Urinary bladder (tissue), 4 donors: ENCODE measurements at places on chromosomes 5 and 9. TPM values are rescaled to one million over a fixed set of nuclear protein-coding genes. Genes with fewer than 3 reads are reported as not detected.

- no peak for DNase-seq
These were observed 1011.5 kb upstream of the ACO1 start for GRCh38 chr9:31372799-31373587.

- peak; percentile 8 for DNase-seq
These were observed 15.7 kb downstream of the IL4 start for GRCh38 chr5:132689513-132689912.

DNA sequence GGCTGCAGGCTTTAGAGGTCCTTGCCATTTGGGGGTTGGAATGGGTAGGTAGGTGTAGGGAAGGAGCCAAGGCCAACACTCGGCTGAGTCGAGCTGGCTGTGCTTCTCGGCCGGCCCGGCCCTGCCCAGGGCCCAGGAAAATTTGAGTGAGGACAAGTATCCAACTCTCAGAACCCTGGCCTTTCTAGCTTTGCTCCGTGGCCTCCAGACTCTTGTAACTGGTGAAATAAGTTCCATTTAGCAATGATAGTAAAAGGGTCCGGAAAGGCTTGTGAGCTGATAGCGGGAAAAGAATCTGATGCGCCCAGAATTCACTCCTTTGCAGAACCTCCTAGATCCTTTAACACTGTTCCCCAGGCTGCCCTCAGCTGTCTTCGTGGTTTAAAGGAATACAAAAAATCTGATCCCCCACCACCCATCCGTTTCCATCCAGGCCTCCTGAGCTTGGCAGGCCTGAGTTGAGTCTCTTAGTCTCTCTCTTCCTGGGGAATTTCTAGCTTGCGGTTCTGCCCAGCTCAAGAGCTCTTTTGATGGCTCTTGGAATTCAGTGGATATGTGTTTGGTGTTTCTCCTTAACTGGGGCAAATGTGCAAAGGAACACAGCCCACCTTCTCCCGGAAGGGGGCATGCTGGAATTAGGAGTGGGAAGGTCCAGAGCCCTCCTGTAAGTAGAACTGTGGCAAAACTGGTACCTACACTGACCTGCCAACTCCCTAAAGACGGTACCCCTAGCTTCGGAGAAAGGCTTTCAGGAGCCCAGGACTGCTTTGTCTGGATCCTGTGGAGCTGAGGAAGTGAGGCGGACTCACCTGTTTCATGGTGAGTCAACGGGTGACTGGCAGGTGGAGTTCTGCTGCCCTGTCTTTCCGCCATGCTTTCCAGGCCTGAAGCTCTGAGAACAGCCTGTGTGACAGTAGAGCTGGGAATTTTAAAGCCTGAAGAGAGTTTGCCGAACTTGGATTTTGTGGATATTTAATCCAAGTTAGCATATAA, 1.7 kb downstream of the DMRT3 start:
- DNase-seq = no peak

GRCh38 chr9:135512241-135512603, 9.0 kb upstream of the LCN1 start:
- no peak for DNase-seq

DNA sequence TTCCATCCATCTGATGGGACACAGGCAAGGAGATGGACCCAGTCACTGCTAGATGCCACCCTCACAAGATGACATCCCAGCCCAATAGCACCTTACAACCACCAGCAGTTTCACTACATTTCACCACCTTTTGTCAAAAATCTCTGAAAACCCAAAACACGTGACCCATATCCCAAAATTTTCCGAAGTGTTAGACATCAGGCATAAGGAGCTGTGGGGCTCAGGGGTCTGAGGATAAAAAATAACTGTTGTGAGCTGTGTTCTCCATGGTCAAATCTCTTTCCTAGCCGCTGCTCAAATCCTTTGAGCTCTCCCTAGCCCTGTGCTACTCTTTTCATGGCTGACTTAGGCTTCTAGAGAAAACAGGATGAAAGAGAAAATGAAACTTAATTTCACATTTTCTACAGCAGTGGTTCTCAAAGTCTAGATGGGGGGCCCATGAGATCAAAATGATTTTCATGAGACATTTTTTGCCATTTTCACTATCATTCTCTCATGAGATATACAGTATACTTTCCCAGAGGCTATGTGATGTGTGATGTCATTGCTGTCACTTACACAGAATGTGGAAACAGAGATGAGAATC, 40.7 kb downstream of the TIMD4 start:
- DNase-seq = no peak

DNA sequence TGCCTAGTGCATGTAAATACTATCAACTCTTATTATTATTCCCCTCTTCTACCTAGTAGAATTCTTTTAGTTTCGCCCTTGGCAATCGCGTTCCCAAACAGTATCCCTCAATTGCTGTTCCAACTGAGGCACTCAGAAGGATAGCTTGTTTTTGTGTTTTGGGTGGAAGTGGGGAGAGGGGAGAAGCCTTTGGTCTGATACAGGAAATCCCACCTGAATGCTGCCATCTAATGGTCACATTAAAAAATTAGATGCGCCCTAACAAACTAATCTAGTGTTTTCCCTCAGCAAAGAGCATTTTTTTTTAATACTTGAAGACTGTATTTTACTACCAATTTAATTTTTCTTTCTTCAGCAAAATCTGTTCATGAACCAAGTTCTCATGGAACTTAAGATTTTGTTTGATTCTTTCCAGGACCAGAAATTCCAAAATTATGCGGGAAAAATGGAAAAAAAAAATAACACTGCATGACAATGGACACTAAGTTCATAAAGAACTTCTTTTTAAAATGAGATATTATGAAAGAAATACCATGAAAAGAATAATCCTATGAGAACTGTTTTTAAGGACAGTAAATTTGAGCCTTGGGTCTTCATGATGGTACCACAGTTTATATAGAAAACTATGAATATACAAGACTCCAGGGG, 22.2 kb upstream of the GLDC start:
- no peak for DNase-seq

Gene PCDHGB1
- 0.47 TPM for polyA plus RNA-seq

Gene LCN15
- polyA plus RNA-seq = not detected

Gene RLN2
- polyA plus RNA-seq = 0.25 TPM

DNA sequence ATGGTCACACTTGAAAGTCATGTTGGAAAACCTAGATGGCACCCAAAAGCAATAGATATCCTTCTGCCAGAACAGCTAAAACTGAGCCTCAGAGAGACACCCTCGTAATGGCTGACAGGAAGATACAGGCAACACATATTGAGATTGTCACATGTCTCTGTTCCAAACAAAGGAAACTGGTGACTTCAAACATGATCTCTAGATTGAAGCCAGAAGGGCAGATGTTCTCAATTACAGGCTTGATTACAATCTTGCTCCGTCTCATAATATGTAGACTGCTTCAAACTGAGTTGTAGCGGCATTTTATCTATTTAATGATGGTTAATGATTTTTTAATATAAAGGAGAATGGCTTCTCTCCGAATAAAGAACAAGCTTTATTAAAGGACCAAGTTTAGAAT, 774.3 kb downstream of the KCTD16 start:
- no peak for DNase-seq

Gene PCDHB3
- 1.3 TPM for polyA plus RNA-seq

GRCh38 chr9:111839387-111839786, 44.6 kb upstream of the SHOC1 start:
- peak; percentile 52 for DNase-seq
